ENCODE measurements at places on chromosomes 5 and 9.

DNA sequence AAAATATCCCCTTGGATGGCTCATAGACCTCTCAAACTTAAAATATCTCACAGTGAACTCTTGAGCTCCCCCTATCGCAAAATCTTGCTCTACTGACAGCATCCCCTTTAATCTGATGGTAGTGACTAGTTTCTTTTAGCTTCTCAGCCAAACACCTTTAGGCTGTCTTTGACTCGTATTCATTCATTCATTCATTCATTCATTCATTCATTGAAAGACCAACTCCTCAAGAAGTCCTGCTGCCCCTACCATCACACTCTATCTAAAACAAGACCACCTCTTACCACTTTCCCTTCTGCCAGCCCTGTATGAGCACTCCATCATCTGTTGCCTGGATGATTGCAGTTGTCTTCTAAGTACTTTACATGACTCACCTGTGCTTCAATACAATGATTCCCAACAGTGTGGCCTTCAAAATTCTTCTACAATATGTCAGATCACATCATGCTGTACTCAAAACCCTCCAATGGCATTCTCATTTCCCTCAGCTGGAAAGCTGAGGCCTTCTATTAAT lies 46.8 kb downstream of the ITGA2 start:
- DNase-seq: no peak

GRCh38 chr5:42462083-42462482 lies 38.8 kb downstream of the GHR start:
- no peak for DNase-seq

DNA sequence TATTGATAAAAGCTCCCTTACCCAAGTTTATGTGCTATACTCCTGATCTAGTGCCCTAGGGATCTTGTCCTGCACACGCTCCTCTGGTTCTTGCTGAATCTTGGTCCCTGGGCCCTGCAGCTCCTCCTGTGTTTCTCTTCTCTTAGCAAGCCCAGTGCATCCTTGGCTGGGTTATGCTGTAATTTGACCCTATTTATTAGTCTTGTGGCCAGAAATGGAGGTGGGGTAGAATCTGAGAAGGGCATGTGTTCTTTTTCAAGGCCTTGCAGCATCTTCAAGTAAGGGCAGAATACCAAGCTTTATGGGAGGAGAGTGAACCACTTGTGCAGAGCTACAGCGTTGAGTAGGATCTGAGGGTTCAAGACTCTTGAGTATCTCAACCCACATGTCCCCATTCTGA lies 366.8 kb downstream of the FAM170A start:
- DNase-seq: no peak

GRCh38 chr5:3392306-3392939 lies 203.2 kb upstream of the IRX1 start:
- DNase-seq: no peak

GRCh38 chr9:5515261-5515650 lies 4.9 kb downstream of the PDCD1LG2 start:
- DNase-seq: no peak

DNA sequence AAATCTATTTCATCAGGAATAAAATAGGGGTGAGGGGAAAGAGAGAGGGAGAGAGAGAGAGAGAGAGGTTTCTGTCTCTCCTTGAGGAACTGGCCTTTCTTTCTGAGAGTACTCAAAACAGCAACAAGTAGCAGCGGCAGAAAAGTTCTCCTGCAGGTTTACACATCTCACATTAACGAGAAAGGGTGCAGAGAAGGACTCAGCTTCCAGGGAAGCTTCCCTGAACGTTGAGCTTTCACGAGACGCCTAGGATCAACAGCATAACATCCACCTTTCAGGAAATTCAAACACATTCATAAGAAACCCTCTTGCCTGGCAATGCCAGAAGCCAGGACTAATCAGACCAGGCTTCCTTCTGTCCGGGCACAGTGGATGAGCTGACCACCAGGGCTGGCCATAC lies 162.9 kb downstream of the ZDHHC21 start:
- no peak for DNase-seq

- no peak for DNase-seq
Observed at GRCh38 chr9:121699571-121700164, 48.2 kb downstream of the DAB2IP start.

GRCh38 chr5:55982957-55983381 lies 11.8 kb downstream of the IL6ST start:
- DNase-seq: no peak

DNA sequence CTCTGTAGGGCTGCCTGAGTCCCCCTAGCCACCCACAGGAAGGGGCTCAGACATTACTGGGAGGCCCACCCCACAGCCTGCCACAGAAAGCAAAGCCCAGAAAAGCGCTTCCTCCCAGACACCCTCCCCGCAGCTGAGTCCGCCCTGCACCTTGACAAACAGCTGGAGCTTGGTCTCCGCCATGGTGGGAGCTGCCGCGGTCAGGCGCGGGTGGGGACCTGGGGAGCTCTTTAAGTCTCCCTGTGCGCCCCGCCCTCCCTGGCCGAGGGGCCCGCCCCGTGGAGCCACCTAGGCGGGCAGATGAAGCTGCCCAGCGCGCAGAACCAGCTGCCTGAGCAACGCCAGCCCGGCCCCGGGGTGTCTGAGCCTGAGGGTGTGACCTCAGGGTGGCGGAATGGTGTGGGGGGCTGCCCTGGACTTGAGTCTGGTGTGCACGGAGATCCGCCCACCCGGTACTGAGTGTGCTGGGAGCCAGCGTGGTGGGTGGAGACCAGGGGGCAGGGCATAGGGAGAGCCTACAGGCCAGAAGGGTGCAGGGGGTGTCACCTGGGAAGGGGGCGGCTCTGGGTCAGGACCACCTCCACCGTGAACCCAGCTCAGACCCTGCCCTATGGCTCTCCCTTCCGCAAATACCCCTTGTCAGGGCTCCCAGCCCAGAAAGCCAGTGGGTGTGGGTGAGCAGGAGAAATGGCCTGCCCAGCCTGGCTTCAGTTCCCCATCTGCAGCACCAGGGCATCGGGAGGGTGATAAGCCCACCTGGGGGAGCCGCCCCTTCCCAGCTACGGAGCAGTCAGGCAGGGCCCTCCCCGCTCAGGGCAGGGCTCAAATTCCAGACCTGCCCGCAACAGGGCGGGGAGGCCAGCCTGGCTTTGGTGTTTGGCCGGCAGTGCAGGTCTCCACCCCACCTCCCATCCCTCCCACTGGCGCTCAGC lies at the start of gene CLIC3:
CLIC3 (minus strand) TSS at position 208 of the 932 bp plus-strand sequence; CDS start at position 183, 25 bp downstream.
- DNase-seq: no peak

DNA sequence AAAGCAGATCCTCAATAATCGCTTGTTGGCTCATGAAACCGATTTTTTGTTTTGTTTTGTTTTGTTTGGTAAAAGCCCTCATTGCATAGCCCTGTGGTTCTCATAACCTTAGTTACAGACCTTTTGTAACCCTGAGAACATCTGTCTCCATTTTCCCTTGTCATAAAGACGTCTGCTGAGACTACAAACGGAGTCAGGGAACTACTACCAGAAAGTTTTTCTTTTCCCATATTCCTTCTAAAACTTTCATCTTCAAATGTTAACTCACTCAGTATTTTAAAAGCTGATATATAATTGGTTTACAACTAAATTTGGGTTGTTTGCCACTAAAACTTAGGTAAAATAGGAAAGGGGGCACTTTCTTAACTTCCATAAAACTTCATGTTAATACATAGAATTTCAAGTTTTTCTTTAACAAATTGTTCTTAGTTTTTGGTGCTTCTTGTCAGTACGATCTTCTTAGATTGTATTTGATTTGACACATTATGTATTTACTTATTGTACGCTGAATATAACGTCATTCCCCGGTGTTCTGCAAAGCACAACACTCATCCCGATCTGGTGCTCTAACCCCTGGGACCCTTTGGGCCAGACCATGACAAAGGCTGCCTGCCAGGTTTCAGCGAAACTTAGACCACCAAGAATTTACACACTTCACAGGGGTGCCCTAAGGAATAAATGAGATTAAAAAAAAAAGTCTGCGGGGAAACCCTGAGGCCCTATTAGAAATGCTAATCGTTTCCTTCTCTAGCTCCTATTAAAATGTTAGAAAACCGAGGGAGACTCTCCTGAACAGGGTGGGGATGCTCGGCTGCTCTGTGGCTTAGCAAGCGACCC lies 1.1 kb upstream of the ANP32B start:
- DNase-seq: no peak

All from stimulated activated CD4-positive, alpha-beta T cell treated with anti-CD3 and anti-CD28 coated beads, Interleukin-1b, Interleukin-23, amount 100 ng/mL, for 1 hour (primary cell).